T-helper 1 cell (primary cell): ENCODE measurements at places on chromosomes 13 and 19.

GRCh38 chr19:17719730-17720400, 585 bp downstream of the MAP1S start:
- DNase-seq = no peak

DNA sequence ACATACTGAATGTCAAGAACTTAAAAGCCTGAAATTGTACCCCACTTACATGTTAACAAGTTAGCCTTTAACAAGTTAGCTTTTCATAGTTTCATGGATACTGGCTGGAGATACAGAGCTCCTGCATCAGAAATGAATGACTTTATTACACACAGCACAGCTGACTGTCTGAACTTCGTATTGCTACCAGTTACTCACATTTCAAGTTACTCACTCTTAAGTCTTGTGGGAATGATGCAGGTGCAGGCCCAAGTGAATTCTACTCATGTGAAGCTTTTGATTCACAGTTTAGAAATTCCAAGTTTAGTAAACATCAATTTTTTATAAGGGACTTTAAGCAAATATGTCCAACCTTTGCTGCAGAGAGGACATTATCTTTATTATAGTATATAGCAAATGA, 762.2 kb upstream of the PRR20A start:
- DNase-seq = no peak

- no peak for DNase-seq
Measured at GRCh38 chr13:98083507-98083906, 59.4 kb upstream of the FARP1 start.

DNA sequence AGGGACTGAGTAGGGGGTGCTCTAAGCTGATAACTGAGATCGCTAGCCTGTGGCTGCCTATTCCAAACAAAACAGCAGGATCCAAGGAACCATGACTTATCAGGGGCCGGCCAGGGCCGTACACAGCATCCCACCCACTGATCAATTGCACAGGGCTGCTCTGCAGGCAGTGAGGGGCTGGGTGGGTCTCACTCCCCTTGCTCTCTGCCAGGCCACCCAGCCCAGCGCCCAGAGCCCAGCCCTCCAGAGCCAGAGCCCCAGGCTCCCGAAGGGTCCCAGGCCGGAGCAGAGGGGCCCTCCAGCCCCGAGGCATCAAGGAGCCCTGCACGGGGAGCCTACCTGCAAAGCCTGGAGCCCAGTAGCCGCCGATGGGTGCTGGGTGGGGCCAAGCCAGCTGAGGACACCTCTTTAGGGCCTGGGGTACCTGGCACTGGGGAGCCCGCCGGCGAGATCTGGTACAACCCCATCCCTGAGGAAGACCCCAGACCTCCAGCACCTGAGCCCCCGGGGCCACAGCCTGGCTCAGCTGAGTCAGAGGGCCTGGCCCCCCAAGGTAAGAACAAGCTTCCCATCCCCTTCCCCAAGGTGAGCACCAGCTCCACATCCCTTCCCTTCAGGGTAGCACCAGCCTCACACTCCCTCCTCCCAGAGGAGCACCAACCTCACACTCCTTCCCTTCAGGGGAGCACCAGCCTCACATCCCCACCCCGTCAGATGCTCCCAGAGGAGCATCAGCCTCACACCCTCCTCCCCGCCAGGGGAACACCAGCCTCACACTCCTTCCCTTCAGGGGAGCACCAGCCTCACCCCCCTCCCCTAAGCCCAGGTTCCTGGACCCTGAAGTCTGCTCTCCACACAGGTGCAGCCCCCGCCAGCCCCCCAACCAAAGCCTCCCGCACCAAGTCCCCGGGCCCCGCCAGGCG, 1.9 kb downstream of the SYDE1 start:
- no peak for DNase-seq

DNA sequence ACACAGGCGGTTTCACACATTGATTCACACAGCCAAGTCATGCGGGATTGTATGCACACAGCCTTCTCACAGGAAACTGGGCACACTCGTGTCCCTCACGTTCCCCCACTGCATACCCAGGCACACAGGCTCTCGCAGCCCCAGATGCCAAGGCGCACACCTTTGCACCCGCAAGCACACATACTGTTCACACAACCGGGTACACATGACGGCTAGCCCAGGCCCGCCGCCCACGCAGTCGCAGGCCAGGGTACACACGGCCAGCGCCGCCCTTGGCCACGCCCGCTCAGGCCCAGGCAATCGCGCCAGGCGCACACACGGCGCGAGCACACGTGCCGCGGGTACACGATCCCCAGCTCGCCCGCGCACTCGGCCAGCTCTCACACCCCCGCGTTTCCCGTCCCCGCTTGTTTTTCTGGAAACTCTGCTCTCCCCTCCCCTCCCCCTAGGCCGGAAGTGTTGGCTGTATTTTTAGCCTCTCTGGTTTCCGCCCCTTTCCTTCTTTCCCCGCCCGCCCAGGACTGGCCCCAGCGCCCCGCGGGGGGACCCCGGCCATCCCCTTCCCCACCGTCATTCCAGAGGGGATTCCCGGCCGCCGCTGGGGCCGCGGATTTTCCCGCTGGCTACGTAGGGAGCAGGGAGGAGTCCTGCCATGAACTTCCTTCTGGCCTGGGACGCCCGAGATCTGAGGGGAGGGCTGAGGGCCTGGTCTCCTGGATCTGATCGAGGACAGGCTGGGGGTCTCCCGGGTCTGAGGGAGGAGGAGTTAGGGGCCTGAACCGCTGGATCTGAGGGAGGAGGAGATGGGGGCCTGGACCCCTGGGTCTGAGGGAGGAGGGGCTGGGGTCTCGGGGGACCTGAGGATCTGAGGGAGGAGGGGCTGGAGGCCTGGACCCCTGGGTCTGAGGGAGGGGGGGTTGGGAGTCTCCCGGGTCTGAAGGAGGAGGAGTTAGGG, 4.0 kb upstream of the ZFP36 start:
- peak; percentile 90 for DNase-seq

GRCh38 chr13:42836930-42837690, 55.7 kb downstream of the FAM216B start:
- no peak for DNase-seq

GRCh38 chr13:28324181-28324789, 170.6 kb downstream of the FLT1 start:
- no peak for DNase-seq

DNA sequence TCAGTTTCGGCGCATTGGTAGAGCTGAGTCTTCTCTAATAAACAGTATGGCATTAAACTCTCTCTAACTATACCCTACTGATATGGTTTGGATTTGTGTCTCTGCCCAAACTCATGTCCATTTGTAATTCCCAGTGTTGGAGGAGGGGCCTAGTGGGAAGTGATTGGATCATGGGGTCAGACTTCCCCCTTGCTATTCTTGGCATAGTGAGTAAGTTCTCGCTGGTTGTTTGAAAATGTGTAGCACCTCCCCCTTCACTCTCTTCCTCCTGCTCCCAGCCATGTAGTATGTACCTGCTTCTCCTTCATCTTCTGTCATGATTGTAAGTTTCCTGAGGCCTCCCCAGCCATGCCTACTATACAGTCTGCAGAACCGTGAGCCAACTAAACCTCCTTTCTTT, 682.7 kb upstream of the ARGLU1 start:
- DNase-seq = no peak

DNA sequence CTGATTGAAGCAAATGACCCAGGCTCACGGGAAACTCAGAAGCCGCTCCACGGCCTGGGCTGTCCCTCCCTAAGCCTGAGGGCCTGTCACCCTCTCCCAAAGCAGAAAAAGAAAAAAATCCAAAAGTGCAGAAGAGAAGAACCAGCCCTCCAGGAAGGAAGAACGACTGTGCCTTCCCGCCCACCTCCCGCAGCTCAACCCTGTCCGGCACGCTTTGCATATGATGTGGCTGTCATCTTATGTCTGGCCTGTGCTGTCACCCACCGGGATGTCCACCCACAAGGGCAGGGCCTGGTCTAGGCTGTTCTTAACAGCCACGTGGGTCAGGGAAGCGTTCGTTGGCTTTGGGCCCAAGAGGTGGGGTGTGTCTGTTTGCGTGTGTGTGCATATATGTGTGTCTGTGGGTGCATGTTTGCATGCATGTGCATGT, 13.7 kb downstream of the ZBTB7A start:
- no peak for DNase-seq

DNA sequence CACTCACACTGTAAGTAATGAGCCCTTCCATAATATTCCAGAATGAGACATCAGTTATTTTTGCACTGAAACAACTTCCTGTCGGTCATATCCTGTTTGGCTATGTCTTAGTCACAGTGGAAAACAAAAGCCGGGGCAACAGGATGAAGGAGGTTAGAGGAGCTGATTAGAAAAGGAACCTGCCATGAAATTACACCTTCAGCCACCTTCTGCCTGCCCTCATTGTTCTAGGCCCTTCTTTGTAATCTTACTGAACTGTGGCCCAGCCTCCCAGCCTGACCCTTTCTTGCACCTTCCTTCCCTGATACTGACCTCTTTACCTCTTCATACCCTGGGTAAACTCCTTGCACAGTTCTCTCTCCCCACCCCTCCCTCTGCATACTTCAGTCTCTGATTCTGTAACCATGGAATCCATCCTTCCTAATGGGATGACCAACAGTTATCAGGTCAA, 67.3 kb downstream of the DOCK9 start:
- no peak for DNase-seq

GRCh38 chr13:58908019-58908679, 1255.6 kb downstream of the DIAPH3 start:
- DNase-seq = no peak

GRCh38 chr13:82344867-82345266, 1537.4 kb downstream of the SLITRK1 start:
- DNase-seq = no peak

DNA sequence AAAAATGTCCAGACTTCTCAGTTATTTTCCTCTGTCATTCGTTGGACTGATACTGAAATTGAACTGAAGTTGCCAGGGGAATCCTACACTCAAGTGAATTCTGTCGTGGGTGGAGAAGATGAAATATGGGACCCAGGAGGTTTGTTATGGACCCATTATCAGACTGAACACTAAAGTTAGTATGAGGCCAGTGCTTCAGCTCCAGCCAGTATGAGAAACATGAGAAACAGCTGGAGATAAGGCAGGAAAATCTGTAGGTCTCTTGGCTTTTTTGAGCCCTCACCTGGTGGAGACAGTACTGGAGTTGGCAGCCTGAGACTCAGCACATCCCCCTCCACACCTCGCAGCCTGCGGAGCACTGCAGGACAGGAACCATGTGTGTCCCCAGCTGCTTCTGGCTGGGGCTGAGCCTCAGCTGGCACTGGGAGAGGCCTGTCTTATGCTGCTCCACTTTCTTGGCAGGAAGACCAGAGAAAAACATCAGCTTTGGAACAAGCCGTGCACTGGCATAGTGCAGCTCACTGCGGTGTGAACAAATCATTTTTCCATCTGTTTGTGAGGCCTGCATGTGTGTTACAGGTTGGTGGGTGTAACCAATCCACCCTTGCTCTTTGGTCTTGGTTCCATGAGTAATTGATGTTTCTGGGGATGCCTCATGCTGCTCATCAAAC, 641.0 kb downstream of the FGF9 start:
- no peak for DNase-seq

- no peak for DNase-seq
Measured at GRCh38 chr13:30147421-30147820, 159.9 kb downstream of the KATNAL1 start.

- no peak for DNase-seq
Measured at GRCh38 chr13:95087746-95088305, 213.4 kb downstream of the ABCC4 start.
